ENCODE measurements at places on chromosomes 5 and 9. TPM values are rescaled to one million over a fixed set of nuclear protein-coding genes. Genes with fewer than 3 reads are reported as not detected.

DAPK1 gene
- 1.2 TPM for total RNA-seq

CARTPT gene
- not detected for total RNA-seq

FBXW11 gene
- 80.8 TPM for total RNA-seq

GRCh38 chr9:99822109-99822805, 572 bp downstream of the NR4A3 start:
- H3K4me3 ChIP-seq, result peak overlapping the region; percentile 72
- H3K4me1 ChIP-seq, result peaks cover 24% of the 10 kb centered on the region
- H3K27me3 ChIP-seq, result peaks cover 6% of the 10 kb centered on the region
- H3K36me3 ChIP-seq, result no peaks in the 10 kb centered on the region
- DNase-seq, result peak; percentile 34

DNA sequence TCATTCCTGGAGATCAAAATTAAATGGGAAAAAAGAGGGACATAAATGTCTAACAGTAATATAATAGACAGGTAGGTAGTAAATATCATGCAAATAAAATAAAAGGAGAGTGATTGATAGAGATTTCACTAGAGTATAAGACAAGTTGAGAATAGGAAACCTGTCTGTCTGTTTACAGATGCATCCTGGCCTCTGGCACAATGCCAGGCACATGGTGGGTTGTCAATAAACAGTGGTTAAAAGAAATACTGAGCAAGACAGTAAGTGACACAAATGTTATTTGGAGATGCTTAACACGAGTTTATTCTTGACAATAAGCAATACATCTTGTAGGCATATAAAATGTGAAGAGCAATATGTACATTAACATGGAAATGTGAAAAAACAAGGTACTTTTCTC, 33.3 kb downstream of the RICTOR start:
- H3K27me3 ChIP-seq, result no peaks in the 10 kb centered on the region
- H3K36me3 ChIP-seq, result no peaks in the 10 kb centered on the region
- no peak overlapping the region for H3K27ac ChIP-seq
- peaks cover 33% of the 10 kb centered on the region for H3K4me1 ChIP-seq
- no peak overlapping the region for H3K4me3 ChIP-seq

- H3K27ac ChIP-seq, result no peak overlapping the region
- no peak for DNase-seq
- H3K27me3 ChIP-seq, result no peaks in the 10 kb centered on the region
- H3K36me3 ChIP-seq, result no peaks in the 10 kb centered on the region
- H3K4me1 ChIP-seq, result peaks cover 4% of the 10 kb centered on the region
- H3K4me3 ChIP-seq, result no peak overlapping the region
Measured at GRCh38 chr9:109771087-109771486, 8.9 kb upstream of the PALM2AKAP2 start.

GRCh38 chr9:13721481-13722235, 442.2 kb upstream of the MPDZ start:
- no peak overlapping the region for H3K4me3 ChIP-seq
- H3K36me3 ChIP-seq, result no peaks in the 10 kb centered on the region
- H3K27ac ChIP-seq, result no peak overlapping the region
- H3K27me3 ChIP-seq, result no peaks in the 10 kb centered on the region

TSPAN17 gene
- 23.2 TPM for total RNA-seq

CD74 gene
- 291 TPM for total RNA-seq

GRCh38 chr5:137375741-137376526, 123.2 kb downstream of the SPOCK1 start:
- no peak overlapping the region for H3K27ac ChIP-seq
- no peaks in the 10 kb centered on the region for H3K4me1 ChIP-seq
- DNase-seq, result no peak
- no peak overlapping the region for H3K4me3 ChIP-seq

GRCh38 chr5:157049605-157050004, 9.3 kb downstream of the HAVCR1 start:
- no peak overlapping the region for H3K4me3 ChIP-seq
- H3K36me3 ChIP-seq, result no peaks in the 10 kb centered on the region
- no peak overlapping the region for H3K27ac ChIP-seq
- no peaks in the 10 kb centered on the region for H3K4me1 ChIP-seq
- H3K27me3 ChIP-seq, result no peaks in the 10 kb centered on the region

SPINK14 gene
- total RNA-seq, result not detected

- H3K4me3 ChIP-seq, result no peak overlapping the region
- DNase-seq, result peak; percentile 54
- no peaks in the 10 kb centered on the region for H3K36me3 ChIP-seq
- peaks cover 7% of the 10 kb centered on the region for H3K4me1 ChIP-seq
- H3K27me3 ChIP-seq, result no peaks in the 10 kb centered on the region
Measured at GRCh38 chr5:174423558-174423957, 300.8 kb upstream of the MSX2 start.

- no peaks in the 10 kb centered on the region for H3K36me3 ChIP-seq
- no peaks in the 10 kb centered on the region for H3K4me1 ChIP-seq
- DNase-seq, result no peak
- H3K4me3 ChIP-seq, result no peak overlapping the region
- H3K27ac ChIP-seq, result no peak overlapping the region
- no peaks in the 10 kb centered on the region for H3K27me3 ChIP-seq
Measured at GRCh38 chr5:61662670-61663069, 330.6 kb downstream of the ZSWIM6 start.

PCDHB2 gene
- 0.90 TPM for total RNA-seq

DNA sequence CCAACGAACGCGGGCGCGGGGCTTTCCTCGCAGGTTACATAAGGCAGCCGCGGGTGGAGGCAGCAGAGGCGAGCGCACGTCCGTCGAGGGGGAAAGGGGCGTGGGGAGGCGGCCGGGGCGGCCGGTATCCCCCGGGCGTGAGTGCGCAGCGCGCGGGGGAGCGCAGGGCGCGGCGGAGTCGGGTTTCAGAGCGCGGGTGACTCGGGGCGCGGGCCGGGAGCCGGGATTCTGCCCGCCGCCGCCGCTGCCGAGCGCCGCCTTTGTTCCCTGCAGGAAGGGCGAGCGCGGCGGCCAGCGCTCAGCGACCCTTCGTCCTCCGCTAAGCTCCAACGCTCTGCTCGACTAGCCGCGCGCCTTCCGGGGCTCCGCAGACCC, at the start of gene COL15A1:
Gene COL15A1, plus strand, starts transcription at position 226 of the 375 bp plus-strand sequence. CDS start 155 bp downstream, outside the sequence.
- peak within 1 kb of the TSS; percentile 58 for H3K4me3 ChIP-seq
- no peaks in the 10 kb centered on the region for H3K36me3 ChIP-seq
- peaks cover 36% of the 10 kb centered on the region for H3K27me3 ChIP-seq
- H3K4me1 ChIP-seq, result peaks cover 13% of the 10 kb centered on the region
- DNase-seq, result no peak

DNA sequence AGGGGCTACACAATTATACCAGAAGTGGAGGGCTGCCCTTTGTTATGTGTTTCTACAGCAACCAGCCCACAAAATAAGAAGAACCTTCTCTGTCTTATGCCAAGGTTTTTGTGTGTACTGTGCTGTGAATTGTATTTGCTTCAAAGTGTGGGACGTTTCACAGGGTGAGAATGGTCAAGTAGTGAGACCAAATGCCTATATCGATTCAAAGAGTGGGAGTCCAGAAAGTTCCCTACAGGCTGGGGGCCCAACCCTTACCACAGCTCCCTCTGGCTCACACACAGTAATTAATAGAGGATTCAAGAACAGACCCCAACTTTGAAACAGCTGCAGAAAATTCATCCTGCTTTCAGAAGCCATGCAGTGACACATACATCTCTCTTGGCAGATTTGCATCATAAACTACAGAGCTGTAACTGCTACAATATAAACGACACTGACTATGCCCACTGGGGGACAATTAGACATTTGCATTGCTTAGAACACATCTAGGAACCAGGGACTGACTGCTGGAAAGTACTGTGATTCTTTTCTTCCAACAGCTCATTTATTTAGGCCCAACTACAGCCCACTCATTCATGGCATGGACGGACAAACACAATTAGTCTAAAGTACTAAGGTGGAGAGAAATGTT, 12.8 kb downstream of the ENC1 start:
- DNase-seq, result no peak
- no peaks in the 10 kb centered on the region for H3K27me3 ChIP-seq
- peaks cover 3% of the 10 kb centered on the region for H3K36me3 ChIP-seq

DNA sequence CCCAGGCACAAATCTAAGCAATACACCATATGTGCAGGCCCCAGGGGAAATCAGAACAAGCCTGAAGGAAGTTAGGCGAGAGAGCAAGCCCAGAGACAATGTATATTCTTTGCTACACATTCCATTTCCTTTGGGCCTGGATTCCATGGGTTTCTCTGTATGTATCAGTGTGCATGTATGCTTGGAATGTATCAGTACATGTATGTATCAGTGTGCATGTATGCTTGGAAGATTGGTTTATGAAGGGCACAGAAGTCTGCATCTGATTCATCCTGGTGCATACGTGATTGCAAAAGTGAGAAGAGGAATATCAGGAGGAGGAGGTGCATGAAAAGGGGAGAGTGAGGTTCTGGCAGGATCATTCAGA, 232.6 kb upstream of the ANKRD55 start:
- peaks cover 5% of the 10 kb centered on the region for H3K4me1 ChIP-seq
- no peaks in the 10 kb centered on the region for H3K27me3 ChIP-seq
- H3K36me3 ChIP-seq, result no peaks in the 10 kb centered on the region
- no peak overlapping the region for H3K4me3 ChIP-seq
- DNase-seq, result no peak
- peak overlapping the region; percentile 8 for H3K27ac ChIP-seq

FBN2 gene
- not detected for total RNA-seq

DNA sequence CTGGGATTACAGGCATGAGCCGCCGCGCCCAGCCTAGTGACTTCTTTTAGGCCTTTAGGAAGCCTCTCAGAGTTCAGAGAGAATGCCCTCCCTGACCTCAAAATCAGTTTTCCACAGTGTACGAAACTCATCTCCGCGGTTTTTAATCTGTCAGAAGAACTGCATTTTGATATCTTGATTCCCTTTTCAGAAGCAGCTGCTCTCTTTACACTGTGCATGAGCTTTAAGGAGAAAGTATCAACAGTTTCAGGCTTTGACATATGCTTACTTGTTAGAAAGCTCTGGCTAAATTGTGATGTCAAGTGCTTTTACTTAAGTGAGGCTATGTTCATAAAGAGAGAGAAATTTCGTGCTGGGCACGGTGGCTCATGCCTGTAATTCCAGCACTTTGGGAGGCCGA, 74.6 kb downstream of the USP20 start:
- no peak overlapping the region for H3K27ac ChIP-seq
- H3K27me3 ChIP-seq, result no peaks in the 10 kb centered on the region
- H3K4me1 ChIP-seq, result no peaks in the 10 kb centered on the region
- H3K4me3 ChIP-seq, result no peak overlapping the region
- DNase-seq, result no peak
- no peaks in the 10 kb centered on the region for H3K36me3 ChIP-seq

GRCh38 chr9:69465473-69465872, 140.5 kb downstream of the ENTREP1 start:
- no peak overlapping the region for H3K4me3 ChIP-seq
- H3K36me3 ChIP-seq, result no peaks in the 10 kb centered on the region
- no peaks in the 10 kb centered on the region for H3K27me3 ChIP-seq
- H3K4me1 ChIP-seq, result no peaks in the 10 kb centered on the region

DNA sequence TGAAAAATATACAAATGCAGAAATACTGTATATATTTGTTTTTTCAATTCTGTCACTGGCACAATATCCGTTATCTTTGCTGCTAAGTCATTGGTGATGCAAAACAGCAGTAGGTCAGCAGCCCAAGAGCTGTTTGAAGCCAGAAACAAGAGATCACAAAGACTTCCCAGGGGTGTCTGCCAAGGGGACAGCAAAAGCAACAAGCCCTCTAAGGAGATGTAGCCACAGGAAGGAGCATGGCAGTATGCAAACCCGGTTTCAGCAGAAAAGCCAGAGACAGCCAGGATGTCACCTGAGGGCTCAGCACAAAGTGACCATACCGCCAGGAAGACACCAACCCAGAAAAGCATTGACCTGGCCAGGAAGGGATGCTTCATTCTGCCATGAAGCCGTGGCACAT, 241.5 kb downstream of the ARRDC3 start:
- no peaks in the 10 kb centered on the region for H3K36me3 ChIP-seq
- no peaks in the 10 kb centered on the region for H3K27me3 ChIP-seq
- DNase-seq, result no peak
- H3K4me1 ChIP-seq, result peaks cover 14% of the 10 kb centered on the region
- no peak overlapping the region for H3K27ac ChIP-seq

- H3K36me3 ChIP-seq, result no peaks in the 10 kb centered on the region
- H3K27ac ChIP-seq, result no peak overlapping the region
- H3K4me1 ChIP-seq, result no peaks in the 10 kb centered on the region
- no peak for DNase-seq
- H3K27me3 ChIP-seq, result no peaks in the 10 kb centered on the region
Measured at GRCh38 chr5:19172926-19173470, 815.0 kb downstream of the CDH18 start.

GRCh38 chr5:34669931-34670516, 13.9 kb downstream of the RAI14 start:
- DNase-seq, result no peak
- H3K4me1 ChIP-seq, result no peaks in the 10 kb centered on the region
- H3K4me3 ChIP-seq, result no peak overlapping the region
- H3K27ac ChIP-seq, result no peak overlapping the region
- H3K36me3 ChIP-seq, result no peaks in the 10 kb centered on the region
- no peaks in the 10 kb centered on the region for H3K27me3 ChIP-seq

- no peak for DNase-seq
- peaks cover 81% of the 10 kb centered on the region for H3K27me3 ChIP-seq
- H3K4me1 ChIP-seq, result peaks cover 37% of the 10 kb centered on the region
- H3K4me3 ChIP-seq, result peak overlapping the region; percentile 52
Measured at GRCh38 chr5:93579692-93580062, 1.3 kb downstream of the NR2F1-AS1 start.

FOXD4L6 gene
- total RNA-seq, result not detected

LMNB1 gene
- not detected for total RNA-seq

- H3K27me3 ChIP-seq, result no peaks in the 10 kb centered on the region
- no peak overlapping the region for H3K27ac ChIP-seq
- DNase-seq, result no peak
- no peak overlapping the region for H3K4me3 ChIP-seq
- H3K36me3 ChIP-seq, result no peaks in the 10 kb centered on the region
Measured at GRCh38 chr5:55415071-55415470, 107.3 kb downstream of the MTREX start.

BARX1 gene
- total RNA-seq, result not detected

- H3K36me3 ChIP-seq, result no peaks in the 10 kb centered on the region
- H3K4me3 ChIP-seq, result no peak overlapping the region
- no peak for DNase-seq
- H3K4me1 ChIP-seq, result no peaks in the 10 kb centered on the region
Measured at GRCh38 chr9:125902831-125903512, 155.8 kb downstream of the PBX3 start.

DNA sequence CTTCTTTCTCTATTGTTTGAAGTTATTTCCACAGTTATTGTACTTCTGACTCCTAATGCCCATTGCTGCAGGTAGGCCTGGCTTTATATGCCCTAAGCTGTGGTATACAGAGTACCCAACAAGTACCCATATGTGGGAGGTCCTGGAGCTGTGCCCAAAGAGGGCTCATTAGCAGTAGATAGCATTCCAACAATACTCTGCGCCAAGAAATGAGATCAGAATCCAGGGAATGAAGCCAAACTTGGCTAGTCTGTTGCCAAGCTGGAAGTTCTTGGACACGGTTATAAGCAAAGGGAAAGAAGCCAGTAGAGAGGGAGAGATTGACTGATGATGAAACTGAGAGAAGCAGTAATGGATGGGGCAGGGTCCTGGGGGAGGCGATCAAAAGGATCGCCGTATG, 29.7 kb upstream of the FAM169A start:
- no peaks in the 10 kb centered on the region for H3K36me3 ChIP-seq
- no peaks in the 10 kb centered on the region for H3K4me1 ChIP-seq
- H3K4me3 ChIP-seq, result no peak overlapping the region
- DNase-seq, result no peak

PCDHGA3 gene
- total RNA-seq, result 1.9 TPM

GRCh38 chr9:137784046-137784445, 93.5 kb upstream of the CACNA1B start:
- H3K27ac ChIP-seq, result no peak overlapping the region
- no peak for DNase-seq
- no peaks in the 10 kb centered on the region for H3K36me3 ChIP-seq
- H3K4me1 ChIP-seq, result no peaks in the 10 kb centered on the region
